GM13976 (cell line): ENCODE measurements at places on chromosomes 1 and 21.

- DNase-seq = peak; percentile 86
Observed at GRCh38 chr1:21439721-21440629, at the start of gene NBPF3. Gene NBPF3 (plus strand): TSS chr1:21440137. CDS start chr1:21445087, 4,950 bp downstream.

DNA sequence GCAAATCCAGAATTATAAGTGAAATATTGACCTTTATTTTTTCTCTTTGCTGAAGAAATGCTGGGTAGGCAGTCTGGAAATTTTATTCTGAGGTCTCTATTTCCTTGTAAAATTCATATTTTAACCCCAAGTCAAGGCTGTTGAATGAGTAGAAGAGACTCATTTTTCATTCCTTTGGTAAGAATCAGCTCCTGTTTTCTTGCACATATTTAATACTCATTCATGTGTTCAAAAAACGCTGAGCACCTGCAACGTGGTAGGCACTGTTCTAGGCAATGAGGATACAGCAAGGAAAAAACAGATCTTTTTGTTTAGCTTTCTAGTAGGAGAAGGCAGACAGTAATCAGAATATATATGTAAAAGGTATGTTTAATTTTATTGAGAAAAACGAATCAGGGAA lies 1.5 kb downstream of the PRKAA2 start:
- no peak for DNase-seq

DNA sequence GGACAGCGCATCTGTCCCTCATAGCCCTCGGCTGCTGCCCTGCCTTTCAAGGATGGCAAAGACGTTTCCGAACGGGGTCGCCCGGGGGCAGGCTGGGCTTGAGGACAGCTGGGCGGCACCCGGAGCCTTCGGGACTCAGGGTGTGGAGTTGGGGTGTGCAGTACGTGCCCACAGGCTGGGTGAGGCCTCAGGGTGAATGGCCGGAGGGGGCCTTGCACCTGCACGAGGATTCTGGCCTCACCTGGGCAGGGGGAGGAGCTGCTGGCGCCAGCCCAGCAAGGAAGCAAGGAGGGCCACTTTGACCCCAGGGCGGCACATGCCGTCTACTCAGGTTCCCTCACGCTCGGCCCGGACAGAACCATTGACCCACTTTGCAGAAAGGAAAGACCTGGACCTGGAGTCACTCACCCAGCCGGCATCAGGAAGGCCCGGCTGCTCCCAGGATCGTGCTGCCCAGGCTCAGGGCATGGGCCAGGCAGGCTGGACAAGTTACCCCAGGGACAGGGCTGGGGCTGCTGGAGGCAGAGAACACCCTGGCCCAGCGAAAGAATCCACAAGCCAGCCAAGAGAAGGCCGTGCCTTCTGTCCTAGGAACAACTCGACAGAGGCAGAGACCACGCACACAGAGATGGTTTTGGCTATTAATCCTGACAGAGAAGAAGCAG lies 65.1 kb upstream of the TTC34 start:
- no peak for DNase-seq

DNA sequence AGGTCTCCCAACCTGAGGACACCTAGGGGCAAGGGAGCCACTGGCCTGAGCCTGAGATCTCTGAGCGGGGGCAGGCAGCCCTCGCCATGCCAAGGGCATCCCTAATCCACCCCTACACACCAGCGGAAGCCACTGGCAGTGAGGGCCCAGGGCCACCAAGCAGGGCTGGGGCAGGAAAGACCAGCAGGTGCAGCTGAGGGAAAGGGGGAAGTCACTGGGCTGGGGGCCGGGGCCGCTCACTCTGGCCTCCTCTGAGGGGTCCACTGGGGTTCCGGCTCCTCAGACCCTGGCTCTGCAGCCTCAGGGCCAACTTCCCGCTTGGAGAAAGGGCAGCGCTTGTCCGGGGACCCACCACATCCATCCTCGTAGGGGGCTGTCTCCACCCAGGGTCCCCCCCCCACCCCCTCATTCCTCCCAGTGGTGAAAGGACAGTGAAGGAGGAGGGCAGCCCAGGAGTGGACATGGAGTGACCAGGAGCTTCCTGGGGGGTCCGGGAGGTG lies 42.5 kb upstream of the ACTRT2 start:
- DNase-seq = no peak

- DNase-seq = no peak
Observed at GRCh38 chr1:204261746-204262505, 48.1 kb upstream of the GOLT1A start.

DNA sequence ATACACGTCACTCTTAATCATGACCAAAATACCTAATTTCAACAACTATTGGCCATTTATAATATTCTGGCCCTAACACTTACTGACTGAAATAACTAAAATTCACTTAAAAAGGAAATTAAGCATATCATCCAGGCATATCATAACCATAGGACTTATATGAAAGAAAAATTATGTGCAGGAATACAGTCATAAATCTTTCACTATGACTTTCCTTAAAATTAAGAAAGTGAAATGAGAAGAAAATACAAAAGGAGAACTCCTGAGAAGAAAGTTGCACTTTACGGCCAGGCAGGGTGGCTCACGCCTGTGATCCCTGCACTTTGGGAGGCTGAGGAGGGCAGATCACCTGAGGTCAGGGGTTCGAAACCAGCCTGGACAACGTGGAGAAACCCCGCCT lies 9.4 kb downstream of the ZZZ3 start:
- DNase-seq = no peak

DNA sequence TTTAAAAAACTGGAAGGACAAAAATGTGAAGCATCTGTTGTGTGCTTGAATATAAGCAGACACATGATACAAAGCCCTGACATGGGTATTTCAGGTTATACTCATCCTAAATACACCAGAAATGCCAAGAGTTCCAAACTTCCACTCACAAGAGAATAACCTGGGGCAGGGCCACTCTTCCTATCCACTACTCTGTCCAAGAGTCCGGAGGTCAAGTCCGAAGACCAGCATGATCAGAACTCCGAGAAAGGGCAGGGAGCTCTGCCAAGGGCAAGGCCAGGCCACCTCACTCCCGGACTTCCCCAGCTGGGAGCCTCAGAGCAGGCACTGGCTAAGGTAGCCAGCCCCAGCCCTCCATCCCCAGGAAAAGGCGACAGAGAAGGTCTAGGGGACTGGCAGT lies 37.5 kb downstream of the HLCS start:
- DNase-seq = no peak

DNA sequence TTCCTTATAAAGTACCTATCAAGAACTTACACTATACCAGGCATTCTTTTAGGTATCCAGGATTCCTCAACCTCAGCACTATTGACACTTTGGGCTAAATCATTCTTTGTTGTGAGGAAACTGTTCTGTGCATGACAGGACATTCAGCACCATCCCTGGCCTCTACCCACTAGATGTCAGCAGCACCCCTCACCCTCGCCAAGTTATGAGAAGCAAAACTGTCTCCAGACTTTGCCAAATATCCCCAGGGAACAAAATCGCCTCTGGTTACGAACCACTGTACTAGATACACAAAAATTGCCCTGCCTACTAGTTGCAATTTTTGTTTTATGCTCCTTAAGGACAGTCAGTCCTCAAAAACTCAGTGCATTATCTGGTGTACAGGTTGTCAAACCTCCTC lies 35.7 kb downstream of the PALMD start:
- no peak for DNase-seq

DNA sequence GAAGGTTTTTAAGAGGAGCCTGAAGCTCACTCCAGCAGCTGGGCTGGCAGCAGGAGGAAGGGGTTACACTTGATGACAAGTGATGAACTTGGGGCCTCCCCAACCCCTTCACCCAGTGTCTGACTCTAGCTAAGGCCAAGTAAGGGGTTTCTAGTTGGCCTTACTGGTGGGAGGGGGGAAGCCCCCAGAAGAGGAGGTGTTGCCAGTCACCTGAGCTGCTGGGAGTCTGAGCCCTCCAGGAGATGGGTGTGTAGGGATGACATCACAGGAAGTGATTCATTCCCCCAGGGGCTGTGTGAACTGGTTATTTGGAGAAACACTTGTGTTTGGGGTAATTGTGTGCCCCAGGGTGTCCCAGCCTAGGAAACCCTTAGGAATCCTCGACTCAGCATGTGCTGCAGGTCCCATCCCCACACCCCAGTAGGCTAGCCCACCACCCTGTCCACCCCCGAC lies 3.1 kb downstream of the PADI1 start:
- DNase-seq = peak; percentile 84

DNA sequence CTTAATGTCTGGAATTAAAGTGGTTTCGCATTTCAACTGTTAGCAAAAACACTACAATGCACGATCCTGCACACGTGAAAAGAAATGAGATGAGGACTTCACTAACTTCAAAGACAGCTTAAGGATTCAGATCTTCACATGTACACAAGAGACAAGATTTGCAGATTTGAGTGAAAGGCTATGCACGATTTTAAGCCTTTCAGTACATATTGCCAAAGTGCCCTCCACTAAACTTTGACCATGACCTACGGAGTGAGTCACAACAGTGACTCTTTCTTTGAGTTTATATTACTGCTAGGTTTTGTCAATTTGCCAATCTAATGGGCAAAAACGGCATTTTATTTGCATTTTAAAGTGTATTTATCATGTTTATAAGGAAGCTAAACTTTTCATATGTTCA lies 41.2 kb upstream of the CR1L start:
- DNase-seq = no peak
